Fibroblast of skin of right biceps (primary cell): ENCODE measurements at places on chromosomes 12 and 14.

DNA sequence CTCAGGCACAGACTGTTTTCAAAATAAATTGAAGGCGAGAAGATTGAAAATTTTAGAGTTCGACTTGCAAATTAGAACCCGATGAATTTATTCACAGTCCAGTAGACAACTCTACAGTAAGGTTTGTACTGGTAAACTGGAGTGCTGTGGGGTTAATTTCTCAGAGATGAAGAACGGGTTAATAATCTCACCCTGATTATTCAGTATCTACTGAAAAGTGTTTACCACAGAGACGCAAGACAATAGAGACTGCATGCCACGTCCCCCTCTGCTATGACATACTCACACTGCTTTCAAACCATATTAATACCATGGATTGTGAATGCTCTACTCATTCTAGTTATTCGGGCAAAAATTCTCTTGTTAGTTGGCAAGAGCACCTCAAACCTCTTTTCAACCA lies 36.1 kb downstream of the CFL2 start:
- DNase-seq, result peak; percentile 45

DNA sequence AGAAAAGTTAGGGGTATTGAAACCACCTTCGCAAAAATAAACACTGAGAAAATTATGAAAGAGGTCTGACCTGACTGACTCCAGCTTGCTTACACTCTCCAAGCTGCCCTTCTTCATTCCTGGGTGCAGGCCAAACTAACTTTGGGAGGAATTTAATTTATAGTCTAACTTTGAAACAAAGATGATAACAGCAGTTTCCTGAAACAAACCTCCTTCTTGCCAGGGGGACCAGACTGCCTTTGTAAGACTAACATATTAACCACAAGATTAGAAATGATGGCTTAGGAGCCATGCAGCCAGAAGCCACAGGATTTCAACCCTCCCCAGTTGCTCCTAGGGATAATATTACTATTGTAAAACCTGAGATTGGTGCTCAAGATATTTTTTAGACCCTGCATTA lies 13.8 kb upstream of the EEA1 start:
- peak; percentile 82 for DNase-seq

GRCh38 chr12:46702581-46703344 lies 123.0 kb downstream of the SLC38A4 start:
- peak; percentile 62 for DNase-seq

DNA sequence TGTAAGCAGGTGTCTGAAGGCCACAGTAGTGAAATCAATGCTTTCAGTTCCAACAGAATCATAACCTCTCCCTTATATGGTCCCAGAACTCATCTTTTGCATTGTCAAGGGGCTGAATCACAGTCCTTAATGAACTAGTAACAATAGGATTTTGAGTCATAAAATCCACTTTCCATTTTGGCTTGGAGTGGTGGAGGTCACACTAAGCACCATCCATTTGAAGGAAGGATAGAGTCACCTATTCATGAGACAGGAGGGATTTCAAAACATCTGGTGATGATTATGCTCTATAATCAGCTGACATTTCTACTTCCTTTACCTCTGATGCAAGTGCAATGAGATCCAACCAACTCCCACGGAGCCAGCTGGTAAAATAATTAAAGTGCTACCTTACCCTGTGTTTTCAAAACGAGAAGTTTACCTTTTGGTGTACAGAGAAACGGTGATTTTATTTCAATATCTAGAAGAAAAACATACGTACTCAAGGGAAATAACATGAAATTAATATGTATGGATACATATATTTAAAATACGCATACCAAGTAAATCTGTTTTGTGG lies 59.1 kb downstream of the TMEM132D start:
- peak; percentile 82 for DNase-seq

DNA sequence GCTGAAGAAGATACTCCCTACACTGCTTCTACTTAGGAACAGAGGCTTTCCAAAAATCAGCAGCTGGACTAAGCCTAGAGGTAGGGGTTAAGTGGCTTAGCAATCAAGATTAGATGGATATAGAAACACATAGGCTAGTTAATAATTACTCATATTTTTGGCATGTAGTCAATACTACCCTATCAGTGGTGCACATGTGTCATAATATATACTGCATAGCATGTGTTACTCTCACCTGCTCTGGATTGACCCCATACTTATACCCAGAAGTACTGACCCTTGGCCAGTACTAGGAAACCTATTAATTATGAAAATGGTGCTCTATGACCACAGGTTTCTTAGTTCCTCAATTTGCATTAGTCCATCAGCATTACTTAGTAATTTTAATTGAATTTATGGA lies 528.4 kb upstream of the LMO3 start:
- no peak for DNase-seq

DNA sequence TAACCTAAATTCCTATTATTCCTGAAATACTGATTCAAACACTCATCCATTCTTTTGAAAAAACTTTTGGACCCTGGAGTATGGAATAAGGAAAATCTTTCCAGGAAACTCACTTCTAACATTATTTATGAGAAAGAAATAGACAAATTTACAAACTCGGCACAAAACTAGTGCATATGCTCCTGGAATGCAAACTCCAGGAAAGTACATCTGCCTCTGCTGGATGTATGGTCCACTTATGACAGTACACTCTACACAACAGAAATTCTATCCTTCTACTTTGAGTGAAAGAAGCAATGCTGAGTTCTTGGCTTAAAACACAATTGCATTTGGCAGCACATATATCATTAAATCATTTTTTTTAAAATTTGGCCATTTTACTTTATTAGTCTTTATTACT lies 700.5 kb upstream of the STXBP6 start:
- DNase-seq, result no peak
